Retina (tissue), 1 donor: ENCODE measurements at places on chromosomes 5 and 9.

DNA sequence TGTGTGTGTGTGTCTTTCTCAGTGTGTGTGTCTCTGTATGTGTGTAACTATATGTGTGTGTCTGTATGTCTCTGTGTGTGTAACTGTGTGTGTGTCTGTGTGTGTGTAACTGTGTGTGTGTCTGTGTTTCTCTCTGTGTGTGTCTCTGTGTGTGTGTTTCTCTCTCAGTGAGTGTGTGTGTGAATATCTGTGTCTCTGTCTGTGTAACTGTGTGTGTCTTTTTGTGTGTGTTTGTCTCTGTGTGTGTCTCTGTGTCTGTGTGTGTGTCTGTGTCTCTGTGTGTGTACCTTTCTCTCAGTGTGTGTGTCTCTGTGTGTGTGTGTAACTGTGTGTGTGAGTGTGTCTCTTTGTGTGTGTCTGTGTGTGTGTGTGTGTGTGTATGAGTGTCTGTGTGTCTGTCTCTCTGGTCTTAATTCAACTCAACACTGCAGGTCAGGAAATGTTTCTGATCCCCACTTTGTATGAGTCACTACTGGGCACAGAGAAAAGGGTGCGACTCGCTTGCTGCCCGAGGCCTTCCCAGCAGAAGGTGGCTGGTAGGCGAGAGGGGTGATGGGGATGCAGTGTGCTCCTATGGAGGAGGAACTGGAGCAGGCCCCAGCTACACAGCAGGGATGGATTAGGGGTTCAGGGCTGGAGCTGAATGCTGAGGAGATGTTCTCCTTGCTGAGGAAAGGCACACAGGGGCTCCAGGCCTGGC lies 52.1 kb downstream of the NSG2 start:
- no peak for DNase-seq

- DNase-seq = no peak
Observed at GRCh38 chr9:79116709-79117108, 455.1 kb upstream of the TLE4 start.

DNA sequence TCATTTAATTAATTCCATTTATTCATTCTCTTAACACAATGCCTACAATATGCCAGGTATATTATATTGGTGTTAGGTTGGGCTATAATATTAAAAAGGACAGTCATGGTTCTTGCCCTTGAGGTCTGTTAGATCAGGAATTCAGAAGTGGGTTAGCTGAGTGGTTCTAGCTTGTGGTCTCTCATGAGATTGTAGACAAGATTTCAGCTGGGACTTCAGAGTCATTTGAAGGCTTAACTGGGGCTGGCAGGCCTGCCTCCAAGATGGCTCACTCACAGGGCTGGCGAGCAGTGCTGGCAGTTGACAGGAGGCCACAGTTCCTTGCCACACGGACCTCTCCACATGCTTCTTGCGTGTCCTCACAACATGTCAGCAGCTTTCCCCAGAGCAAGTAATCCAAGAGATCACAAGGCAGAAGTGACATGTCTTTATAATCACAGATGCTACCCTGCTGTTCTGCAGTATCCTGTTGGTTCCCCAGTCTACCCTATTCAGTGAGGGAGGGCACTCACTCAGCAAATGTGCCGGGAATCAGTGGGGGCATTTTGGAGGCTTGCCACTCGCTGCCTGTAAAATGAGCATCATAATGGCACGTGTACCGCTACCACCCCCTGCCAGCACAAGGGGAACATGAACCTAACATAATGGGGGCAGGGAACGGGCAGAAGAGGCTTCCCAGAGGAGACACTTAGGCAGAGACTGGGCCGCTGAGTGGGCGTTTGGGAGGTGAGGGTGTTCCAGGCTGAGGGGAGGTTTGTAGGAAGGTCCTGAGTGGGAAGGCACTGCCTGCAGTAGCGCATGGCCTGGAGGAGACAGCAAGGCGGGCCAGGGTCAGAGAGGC lies 70.0 kb downstream of the EXOSC2 start:
- peak; percentile 35 for DNase-seq

GRCh38 chr9:5787220-5787619 lies 45.7 kb downstream of the ERMP1 start:
- DNase-seq = no peak

DNA sequence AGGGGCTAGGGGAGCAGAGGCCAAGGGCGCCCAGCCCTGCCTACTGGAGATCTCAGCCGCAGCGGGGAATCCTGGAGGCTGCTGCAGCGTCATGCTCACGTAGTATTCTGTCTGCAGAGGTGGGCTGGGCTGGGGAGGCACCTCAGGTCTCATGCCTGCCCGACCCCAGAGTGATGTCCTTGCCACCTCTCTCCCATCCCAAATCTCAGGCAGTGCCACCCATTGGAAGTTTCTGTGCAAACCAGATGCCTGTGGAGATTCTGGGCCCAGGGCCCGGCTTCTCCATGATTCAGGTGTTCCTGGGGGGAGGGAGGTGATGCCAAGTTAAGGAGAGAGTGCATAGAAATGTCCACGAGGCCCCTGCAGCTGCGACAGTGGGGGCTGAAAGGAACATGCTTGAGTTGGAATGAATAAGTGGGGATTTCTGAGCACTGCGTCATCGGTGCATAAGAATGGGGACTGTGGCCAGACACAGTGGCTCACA lies 72.0 kb downstream of the ANKRD33B start:
- no peak for DNase-seq
